Fibroblast of the aortic adventitia (primary cell): ENCODE measurements at places on chromosomes 2 and 18. TPM values are rescaled to one million over a fixed set of nuclear protein-coding genes. Genes with fewer than 3 reads are reported as not detected.

NOL4 gene
- total RNA-seq: not detected in 2 replicates

ZFAND2B gene
- total RNA-seq: 27.2 and 39.2 TPM in 2 replicates

NT5DC4 gene
- not detected in 2 replicates for total RNA-seq

LBH gene
- total RNA-seq: 21.1 and 61.2 TPM in 2 replicates

GRCh38 chr18:11526675-11527074 lies 82.7 kb upstream of the SLC35G4 start:
- no peak for DNase-seq

DNA sequence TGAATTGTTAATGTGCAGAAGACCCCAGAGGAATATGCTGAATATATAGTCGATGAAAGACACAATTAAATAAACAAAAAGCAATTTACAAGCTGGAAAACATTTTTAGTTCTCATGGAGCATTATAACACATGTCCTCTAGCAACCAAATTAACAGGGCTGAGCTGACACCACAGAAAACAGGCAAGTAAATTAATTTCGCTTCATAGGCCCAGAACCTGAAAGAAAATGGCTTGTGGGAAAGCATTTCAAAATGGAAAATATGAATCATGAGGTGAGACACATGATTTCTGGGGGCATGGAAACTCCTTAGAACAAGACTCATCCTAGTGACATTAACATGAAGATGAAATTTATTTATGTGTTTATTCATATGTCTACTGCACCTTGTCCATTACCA lies 25.0 kb upstream of the RNF152 start:
- DNase-seq: no peak

DNA sequence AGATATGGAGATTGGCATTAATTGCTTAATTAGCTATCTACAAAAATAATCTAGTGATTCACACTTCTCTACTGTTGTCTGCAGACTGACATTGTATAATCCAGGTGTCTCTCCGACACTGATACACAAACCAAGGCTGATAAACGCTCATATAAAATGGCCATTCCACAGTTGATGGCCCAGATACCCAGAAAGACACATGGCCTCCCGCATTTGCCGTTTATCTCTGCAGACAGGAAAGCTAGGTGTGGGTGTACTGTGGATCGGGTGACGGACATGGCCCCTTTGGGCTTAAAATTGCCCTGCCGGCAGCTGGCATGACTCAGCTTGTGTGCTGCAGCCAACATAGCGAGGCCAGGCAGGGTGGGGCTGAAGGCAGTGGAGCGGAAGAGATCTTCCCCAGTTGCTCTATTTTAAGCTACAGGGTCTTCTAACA lies 18.5 kb downstream of the PMAIP1 start:
- peak; percentile 55 for DNase-seq

GRCh38 chr2:170929686-170930050 lies 615 bp downstream of the GORASP2 start:
- peak; percentile 22 for DNase-seq

GRCh38 chr2:232781765-232782164 lies 5.4 kb upstream of the KCNJ13 start:
- DNase-seq: peak; percentile 57

GRCh38 chr18:50009773-50010335 lies 185.1 kb downstream of the MYO5B start:
- peak; percentile 18 for DNase-seq

DNA sequence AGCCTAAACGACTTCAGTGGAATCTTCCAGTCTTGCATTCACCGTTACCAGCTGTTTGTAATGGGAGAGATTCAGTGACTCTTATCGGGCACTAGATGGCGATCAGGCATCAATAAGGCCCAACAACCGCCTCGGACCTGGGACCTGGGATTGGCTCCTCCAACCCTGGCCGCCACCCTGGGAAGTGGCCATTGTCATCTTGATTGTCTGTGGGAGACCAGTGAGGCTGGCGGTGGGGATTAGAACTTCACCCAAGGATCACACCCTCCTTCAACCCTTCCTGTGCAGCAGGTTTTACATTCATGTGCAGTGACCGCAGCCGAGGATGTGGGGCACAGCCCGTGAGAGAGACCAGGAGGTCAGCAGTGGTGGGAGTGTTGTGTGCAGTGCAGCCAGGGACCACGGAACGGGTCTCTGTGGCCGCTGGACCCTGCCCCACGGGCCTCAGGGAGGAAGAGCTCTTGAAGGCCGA lies 85.3 kb downstream of the SPP2 start:
- DNase-seq: peak; percentile 84

DNA sequence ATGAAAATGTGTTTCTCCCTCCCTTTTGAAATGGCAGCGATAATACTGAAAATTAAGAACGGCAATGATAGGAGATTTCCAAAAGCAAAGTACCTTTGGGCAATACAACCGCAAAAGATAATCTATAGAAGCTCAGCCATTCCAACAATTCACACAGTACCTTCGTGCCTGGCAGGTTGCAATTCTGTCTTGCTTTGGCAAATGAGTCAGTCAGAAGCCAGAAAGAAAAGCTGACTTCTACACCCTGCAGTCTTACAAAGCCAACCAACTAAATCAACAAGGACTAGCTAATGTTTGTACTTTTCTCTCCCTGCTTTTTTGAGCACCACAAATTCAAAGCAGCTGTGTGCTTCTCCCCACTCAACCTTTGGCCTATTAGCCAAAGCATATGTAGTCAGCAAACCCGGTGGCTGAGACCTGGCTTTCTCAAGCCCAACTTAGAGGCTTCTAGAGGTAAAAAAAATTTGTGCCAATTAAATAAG lies 25.7 kb upstream of the ID2 start:
- peak; percentile 65 for DNase-seq

- DNase-seq: no peak
Measured at GRCh38 chr2:32951672-32952071, 4.9 kb downstream of the LTBP1 start.

DNA sequence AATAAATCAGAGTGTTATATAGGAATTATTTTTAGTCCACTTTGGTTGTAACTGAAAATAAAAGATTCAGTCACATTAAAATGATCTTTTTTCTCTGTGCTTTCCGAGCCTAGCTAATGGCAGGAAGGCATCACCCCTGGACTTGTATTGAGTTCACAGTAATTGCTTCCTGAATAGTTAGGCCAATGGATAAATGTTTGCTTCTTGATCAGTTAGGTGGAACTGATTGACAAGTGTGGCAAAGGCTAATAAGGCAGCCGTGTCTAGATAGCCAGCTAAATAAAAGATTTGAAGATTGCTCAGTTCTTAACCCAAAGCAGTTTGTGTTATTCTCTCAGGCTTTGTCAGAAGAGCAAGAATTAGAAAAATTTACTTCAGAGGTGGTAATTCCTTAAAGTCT lies 20.8 kb downstream of the FAM171B start:
- no peak for DNase-seq

DNA sequence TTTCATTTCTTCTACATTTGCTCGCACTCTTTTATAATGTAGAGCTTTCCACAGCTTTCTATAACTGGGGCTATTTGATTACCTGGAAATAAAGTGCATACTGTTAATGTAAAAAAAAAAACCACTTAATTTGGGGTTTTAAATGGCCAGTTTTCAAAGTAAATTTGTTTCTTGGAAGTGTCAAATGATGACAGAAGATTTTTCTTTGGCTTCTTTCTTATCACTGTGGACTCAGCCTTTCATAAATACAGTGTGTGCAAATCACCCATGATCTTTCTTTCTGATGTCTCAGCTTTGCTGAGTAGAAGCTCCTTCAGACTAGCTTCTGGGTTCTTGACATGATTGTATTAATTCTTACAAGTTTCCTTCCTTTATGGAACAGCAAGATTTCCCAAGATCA lies 525.6 kb downstream of the PARD3B start:
- no peak for DNase-seq

DNA sequence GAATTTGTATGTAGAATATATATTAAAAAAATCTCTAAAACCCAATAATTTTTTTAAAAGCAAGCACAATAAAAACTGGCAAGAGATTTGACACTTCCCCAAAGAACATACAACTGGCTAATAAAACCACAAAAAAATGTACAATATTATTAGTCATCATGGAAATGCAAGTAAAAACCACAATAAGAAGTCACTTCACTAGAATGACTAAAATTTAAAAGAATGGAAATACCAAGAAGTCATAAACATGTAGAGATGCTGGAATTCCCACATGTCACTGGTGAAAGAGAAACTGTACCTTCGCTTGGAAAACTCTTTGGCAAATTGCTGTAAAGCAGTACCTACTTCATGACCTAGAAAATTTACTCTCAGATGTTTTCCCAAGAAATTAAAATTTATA lies 43.4 kb upstream of the KYNU start:
- DNase-seq: peak; percentile 60
